ENCODE measurements at places on chromosomes 3 and 15.
A peak's percentile ranks its signal among the peaks of the same experiment; 100 is the strongest.

DNA sequence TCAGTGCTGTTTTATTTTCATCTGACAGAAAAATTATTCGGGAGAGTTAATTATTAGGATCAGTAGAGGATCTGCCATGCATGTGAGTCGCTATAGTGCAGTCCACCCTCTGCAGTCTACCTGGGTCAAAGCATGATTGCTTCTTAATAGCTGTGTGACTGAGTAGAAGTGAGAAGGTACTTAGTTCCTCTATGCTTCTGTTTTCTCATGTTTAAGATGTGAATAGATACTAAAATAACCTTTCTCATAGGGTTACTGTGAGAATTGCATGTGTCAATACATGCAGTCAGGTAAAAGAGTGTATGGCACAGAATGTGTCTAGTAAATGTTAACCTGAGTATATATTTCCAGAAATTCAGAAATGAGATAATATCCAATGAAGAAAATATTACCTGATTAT lies 435.7 kb downstream of the NAALADL2 start:
- no peak for DNase-seq

DNA sequence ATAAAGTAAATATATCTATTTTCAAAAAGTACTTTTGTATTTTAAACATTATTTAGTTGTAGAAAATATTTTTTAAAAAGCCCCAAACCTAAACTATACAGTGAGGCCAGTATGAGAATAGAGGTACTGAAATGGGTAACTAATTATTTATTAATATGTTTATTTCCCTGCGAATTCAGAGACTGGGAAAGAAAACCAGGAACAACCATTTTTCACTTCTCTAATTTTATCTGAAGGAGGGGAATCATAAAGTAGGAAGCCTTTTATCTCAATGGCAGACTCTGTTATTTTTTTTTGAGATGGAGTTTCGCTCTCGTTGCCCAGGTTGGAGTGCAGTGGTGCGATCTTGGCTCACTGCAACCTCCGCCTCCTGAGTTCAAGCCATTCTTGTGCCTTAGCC lies 63.6 kb upstream of the TRAK1 start:
- DNase-seq, result no peak

GRCh38 chr3:188415196-188415595 lies 261.2 kb downstream of the LPP start:
- DNase-seq, result no peak

- DNase-seq, result no peak
These were observed 97.8 kb upstream of the SELENOK start for GRCh38 chr3:53989451-53989850.

DNA sequence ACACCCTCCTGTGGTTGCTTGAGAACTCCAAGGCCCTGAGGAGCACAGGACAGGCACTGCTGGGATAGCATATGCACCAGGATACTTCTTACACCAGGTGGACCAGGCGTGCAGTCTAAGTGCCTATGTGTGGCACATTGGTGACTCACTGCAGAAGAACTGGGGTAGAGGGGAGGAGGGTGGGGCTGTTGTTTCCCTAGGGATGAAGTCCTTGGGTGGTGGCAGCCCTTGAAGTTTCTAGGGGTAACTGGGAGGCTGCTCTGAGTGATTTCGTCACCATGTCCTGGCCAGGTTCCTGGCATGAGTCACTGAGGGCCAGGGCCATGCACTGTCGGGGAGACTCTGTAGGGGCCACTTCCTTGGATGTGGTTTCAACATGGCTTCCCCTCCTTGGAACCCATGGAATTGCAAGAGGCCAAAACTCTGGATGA lies 15.9 kb downstream of the MYZAP start:
- no peak for DNase-seq

GRCh38 chr3:114005481-114005880 lies 50.8 kb downstream of the CCDC191 start:
- no peak for DNase-seq

DNA sequence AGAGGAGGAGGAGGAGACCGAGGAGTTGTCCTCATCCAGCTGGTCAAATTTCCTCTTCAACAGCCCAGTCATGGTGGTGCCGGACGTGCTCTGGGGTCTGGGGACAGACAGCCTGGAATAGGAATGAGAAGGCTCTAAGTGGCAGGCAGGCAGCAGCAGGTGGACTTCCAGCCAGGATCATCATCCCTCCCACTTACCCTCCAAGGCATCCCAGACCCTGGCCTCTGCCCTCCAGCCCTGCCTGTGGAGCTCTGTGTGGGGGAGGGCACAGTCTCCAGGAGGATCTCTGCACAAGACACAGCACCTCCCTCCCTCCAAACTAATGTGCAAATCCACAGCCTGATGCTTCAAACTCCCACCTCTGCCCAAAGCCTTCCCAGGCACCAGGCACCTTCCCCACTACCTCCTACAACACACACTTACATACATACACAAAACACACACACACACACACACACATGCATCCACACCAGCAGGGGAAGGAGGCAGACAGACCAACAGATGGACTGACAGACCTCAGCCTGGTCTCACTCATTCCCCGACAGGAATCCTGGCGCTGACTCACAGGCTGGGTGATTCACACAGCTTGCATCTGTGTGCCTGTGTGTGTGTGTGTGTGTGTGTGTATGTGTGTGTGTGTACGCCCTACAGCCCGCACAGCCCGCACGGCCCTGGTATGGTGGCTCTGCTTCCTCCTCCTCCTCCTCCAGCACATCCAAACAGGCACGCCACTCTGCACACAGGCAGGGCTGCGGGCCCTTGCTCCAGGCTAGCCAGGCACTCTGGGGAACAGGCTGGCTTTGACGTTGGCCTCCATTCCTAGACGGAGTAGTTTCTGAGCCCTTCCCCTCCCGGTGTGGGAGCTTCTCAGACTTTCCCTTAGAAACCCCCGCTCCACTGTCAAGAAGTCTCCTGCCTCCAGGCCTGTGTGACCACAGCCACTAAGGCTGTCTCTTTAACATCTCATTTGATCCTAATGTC lies 6.5 kb downstream of the CSRNP1 start:
- DNase-seq, result peak; percentile 84

GRCh38 chr15:79872358-79873017 lies 24.3 kb downstream of the MTHFS start:
- peak; percentile 6 for DNase-seq

DNA sequence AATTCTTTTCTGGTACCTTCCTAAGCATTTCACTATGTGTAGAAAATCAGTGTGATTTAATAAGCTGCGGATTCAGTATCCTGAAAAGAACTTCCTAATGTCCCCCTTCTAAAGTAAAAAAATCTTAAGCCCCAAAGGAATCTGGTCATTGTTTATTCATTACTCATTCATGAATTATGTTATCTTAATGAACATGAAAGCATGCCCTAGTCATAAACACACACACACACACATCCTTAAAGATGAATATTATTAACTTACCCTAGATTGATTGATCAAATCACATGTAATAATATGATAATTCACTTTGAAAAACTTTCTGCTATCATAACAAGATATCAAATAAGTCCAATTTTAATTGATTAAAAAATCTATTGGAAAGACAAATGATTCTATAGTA lies 96.4 kb upstream of the BFSP2 start:
- no peak for DNase-seq

DNA sequence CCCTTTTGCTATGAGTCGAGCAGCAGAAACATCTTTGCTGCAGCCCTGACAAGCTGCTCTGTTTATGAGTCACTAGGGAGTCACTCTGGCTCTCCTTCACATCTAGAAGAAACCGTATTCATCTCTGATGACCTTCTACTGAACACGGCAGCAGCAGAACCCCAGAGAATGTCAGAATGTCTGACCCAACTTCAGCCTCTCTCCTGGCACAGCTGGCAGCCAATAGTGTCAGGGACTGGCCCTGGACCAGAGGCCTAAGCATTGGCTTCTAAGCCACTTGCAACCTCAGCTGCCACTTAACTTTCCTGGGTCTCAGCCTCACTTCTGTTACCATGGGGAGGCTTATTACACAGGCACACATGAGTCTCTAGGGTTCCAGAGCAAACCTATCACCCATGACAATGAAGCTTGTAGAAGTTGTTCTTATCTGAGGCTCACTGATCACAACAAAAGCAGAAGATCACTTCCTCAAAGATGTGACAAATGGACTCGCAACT lies 184.1 kb upstream of the TLE3 start:
- DNase-seq, result peak; percentile 53
